ENCODE measurements at places on chromosomes 5 and 9.

- no peak for DNase-seq
Measured at GRCh38 chr5:142612494-142613270, 73.2 kb downstream of the FGF1 start.

- no peak for DNase-seq
Measured at GRCh38 chr5:56588636-56589480, 226.5 kb upstream of the MAP3K1 start.

GRCh38 chr9:127162046-127162863, 39.8 kb upstream of the ANGPTL2 start:
- DNase-seq = no peak

- no peak for DNase-seq
Measured at GRCh38 chr9:79176014-79176697, 395.6 kb upstream of the TLE4 start.

DNA sequence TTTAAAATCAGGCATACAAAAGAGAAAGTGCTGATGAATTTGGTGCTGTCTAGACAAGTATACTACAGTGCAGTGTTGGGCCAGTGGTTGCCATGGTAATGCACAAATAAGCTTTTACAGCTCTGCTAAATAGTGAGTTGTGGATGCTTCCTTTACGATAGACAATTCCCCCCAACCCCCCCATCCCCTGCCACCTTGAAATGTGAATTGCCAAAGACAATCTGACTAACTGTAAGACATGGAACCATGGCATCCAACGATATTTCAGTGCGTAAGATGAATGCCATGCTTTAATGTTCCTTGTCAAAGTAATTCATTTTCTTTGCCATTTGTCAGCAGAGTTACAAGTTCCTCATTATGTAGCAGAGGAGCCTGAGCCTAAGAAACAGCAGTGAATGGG, 91.5 kb upstream of the NREP start:
- DNase-seq = no peak

GRCh38 chr5:152151940-152152339, 227.3 kb upstream of the GLRA1 start:
- no peak for DNase-seq

- no peak for DNase-seq
Measured at GRCh38 chr9:35353731-35354365, 136.1 kb upstream of the RUSC2 start.

- DNase-seq = no peak
Measured at GRCh38 chr5:103891151-103891550, 328.6 kb upstream of the NUDT12 start.

DNA sequence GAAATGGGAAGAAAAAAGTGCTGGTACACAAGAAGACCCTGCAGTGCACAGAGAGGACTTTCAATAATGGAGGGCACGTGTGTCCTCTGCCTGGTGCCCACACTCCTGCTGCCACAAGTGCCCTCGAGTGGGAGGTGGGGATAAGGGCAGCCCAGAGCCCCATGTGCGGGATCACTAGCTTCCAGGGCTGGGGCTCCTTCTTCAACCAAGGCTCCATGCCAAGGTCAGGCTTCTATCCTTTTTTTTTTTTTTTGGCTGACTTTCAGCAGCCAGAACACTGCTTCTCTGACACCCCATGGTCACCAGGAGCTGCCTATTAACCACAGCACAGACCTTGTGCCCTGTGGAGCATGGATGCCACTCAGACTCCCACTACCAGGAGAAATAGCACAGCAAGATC, 7.5 kb downstream of the ACSL6 start:
- no peak for DNase-seq

DNA sequence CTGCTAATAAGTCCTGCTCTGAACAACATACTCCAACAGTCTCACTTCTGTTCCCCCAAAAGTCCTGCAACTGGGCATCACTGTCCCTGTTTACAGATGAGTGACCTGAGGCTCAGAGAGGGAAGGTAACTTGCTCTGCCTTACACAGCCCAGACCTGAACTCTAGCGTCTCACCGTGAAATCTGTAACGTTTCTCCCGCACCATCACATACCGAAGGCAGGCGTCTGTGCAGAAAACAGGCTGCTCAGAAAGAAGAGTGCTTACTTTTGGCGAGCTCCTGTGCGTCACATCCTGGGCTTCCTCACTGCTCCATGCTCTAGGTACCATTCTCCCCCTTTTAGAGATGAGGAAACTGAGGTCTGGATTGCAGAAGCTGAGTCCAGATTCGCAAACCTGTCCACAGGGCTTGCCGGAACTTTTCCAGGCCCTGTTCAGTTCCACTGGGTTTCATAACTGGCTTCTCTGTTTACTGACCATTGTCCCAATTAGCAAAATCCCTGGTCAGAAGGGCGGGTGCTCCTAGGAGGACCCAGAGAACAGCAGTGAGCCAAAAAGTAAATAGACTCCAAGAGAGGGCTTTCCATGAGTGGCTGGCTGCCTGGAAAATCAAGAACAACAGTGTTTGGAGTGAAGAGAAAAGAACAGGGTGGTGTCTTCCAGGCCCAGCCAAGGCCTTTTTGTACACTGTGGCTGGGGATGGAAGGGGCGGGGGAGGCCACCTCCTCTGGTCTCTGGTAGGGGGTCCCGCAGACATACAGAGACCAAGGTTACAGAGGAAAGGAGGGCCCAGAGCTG, 27.1 kb downstream of the GSN start:
- DNase-seq = no peak

GRCh38 chr5:137880313-137880712, 8.9 kb upstream of the PKD2L2 start:
- no peak for DNase-seq

GRCh38 chr9:4573634-4574389, 83.5 kb downstream of the SLC1A1 start:
- DNase-seq = no peak

- no peak for DNase-seq
Measured at GRCh38 chr5:78113689-78114264, 180.7 kb downstream of the AP3B1 start.

GRCh38 chr5:163653526-163653925, 148.1 kb downstream of the MAT2B start:
- DNase-seq = no peak

DNA sequence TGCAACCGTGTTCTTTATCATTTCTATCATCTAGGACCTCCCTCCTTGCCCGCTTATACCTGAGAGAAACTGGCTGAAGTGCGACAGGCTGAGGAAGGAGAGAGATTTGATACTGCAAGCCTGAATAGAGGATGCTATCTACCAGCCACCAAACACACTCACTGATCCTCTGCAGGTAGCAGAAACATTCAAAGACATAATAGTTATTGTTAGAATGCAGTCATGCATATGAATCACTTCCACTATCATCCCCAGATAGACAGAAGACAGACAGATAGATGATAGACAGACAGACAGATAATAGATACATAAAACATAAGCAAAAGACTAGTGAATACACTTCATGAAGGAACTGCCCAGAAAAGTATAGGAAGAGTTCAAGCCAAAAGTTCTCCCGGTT, 32.9 kb downstream of the FAM81B start:
- no peak for DNase-seq

Data from right kidney (tissue), 9 donors.